ENCODE measurements at places on chromosomes 4 and X. TPM values are rescaled to one million over a fixed set of nuclear protein-coding genes. Genes with fewer than 3 reads are reported as not detected.
A peak's percentile ranks its signal among the peaks of the same experiment; 100 is the strongest.

DNA sequence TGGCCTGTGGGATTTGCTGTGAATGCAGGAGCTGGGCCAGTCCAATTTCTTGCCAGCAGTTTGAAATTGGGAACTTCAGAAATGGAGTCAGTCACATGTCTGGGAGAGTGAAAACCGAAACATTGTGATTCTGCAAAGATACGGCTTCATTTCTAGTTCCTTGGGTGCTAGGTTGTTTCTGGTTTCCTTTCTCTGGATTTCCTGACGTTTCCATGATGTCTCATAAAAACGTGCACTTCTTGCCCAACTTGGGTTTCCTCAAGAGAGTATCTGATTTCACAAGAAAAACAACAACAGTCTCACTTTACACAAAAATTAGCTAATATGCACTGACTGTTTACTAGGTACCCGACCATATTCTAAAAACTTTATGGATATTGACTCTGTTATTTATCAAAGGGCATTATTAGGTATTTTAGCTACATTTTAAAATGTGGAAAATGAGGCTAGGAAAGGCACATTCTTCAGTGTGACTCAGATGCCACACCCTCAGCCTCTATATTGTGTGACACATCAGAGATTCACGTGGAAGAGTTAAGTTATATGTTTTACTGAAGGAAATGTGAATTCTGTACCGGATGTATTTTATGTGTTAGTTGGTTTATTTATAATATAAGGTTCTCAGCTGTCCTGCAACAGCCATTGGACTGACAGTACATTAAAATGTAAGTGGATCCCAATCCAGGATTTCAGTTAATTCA, 225.0 kb upstream of the PUDP start:
- H3K4me3 ChIP-seq, result no peak overlapping the region
- DNase-seq, result no peak
- peaks cover 2% of the 10 kb centered on the region for H3K36me3 ChIP-seq
- peak overlapping the region; percentile 73 for H3K27ac ChIP-seq

- no peaks in the 10 kb centered on the region for H3K36me3 ChIP-seq
- peaks cover 30% of the 10 kb centered on the region for H3K4me1 ChIP-seq
- no peak for DNase-seq
- H3K27me3 ChIP-seq, result no peaks in the 10 kb centered on the region
- H3K27ac ChIP-seq, result peak overlapping the region; percentile 49
Measured at GRCh38 chrX:2500091-2500802, 529 bp downstream of the DHRSX start.

DNA sequence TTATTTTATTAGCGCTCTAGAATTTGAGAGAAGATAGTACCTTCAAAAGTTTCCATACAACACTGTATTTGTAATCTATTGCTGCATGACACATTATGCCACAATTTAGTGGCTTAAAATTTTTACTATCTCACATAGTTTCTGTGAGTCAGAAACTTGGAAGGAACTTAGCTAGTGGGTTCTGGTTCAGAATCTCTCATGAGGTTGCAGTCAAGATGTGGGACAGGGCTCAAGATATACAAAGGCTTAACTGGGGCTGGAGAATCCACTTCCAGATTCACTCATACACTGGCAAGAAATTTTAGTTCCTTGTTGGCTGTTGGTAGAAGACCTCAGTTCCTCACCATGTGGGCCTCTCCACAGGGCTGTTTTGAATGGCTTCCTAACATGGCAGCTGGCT, 11.5 kb upstream of the C4orf54 start:
- H3K36me3 ChIP-seq, result peaks cover 7% of the 10 kb centered on the region
- H3K4me1 ChIP-seq, result no peaks in the 10 kb centered on the region
- H3K27me3 ChIP-seq, result peaks cover 1% of the 10 kb centered on the region
- H3K4me3 ChIP-seq, result no peak overlapping the region
- DNase-seq, result no peak
- no peak overlapping the region for H3K27ac ChIP-seq

GRCh38 chr4:101417046-101417445, 69.7 kb upstream of the PPP3CA start:
- H3K4me1 ChIP-seq, result peaks cover 18% of the 10 kb centered on the region
- H3K4me3 ChIP-seq, result no peak overlapping the region
- no peak overlapping the region for H3K27ac ChIP-seq
- no peaks in the 10 kb centered on the region for H3K36me3 ChIP-seq

Gene SCFD2
- 10.7 TPM for total RNA-seq

Gene TRO
- total RNA-seq, result 105 TPM

Gene CLNK
- total RNA-seq, result not detected

Gene MAGEA1
- not detected for total RNA-seq
